Ammon's horn (tissue), 1 donor: ENCODE measurements at places on chromosomes 16 and 17.
A peak's percentile ranks its signal among the peaks of the same experiment; 100 is the strongest.

DNA sequence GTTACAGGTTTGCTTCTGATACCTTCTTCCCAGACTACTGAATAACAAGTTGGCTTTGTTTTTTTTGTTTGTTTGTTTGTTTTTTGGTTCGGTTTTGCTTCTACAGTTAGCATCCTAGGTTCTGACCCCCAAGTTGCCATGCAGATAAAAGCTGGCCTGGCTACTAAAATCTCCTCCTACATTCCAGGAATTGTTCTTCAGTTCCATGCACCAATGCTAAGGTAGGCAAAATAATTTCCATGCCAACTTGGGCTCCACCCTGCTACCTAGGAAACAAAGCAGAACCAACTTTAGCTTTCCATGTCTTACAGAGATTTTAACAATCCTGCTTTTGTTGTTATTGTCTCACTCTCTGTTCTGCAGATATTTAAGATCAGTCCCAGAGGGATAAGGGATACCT, 495.5 kb upstream of the SOX9 start:
- no peak for DNase-seq

- DNase-seq: no peak
Observed at GRCh38 chr16:81447383-81448101, 2.9 kb downstream of the CMIP start.

DNA sequence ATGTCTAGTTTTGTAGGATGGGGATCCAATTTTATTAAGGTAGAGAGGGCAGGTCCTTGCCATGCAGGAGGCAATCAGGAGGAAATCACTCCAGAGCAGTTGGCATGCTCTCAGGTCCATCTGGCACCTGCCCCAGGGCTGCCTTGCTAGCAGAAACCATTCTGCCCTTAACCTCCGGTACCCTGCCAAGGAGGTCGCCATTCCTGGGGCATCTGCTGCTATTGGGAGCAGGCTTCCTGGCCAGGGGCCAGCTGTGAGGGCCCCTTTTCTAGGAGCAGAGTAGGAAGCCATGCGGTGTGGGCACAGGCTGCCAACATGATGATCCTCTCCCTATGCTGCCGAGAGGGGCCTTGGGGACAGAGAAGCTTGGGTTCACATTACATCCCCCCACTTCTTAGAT, 47.6 kb upstream of the MGAT5B start:
- DNase-seq: no peak

DNA sequence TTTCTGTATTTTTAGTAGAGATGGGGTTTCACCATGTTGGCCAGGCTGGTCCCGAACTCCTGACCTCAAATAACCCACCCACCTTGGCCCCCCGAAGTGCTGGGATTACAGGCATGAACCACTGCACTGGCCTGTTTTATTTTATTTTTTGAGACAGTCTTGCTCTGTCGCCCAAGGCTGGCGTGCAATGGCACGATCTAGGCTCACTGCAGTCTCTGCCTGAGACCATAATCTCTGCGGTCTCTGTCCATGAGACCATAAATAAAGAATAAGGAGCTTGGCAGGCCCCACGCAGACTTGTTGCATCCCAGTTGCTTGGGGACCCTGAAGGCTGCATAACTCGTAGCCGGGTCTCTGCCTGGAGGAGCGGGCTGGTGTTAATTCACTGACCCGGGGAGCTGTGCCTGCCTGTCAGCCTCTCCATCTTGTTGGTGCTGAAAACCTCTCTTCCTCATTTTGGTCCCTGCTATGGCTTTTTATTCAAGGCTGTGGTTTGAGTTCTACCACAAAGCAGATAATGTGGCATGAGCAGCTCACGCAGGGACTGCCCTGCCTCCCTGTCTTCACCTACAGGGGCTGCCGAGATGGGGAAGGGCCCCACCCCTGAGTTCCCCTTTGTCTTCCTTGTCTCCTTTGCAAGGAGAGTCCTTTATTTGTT, 82.1 kb downstream of the MSI2 start:
- DNase-seq: no peak

DNA sequence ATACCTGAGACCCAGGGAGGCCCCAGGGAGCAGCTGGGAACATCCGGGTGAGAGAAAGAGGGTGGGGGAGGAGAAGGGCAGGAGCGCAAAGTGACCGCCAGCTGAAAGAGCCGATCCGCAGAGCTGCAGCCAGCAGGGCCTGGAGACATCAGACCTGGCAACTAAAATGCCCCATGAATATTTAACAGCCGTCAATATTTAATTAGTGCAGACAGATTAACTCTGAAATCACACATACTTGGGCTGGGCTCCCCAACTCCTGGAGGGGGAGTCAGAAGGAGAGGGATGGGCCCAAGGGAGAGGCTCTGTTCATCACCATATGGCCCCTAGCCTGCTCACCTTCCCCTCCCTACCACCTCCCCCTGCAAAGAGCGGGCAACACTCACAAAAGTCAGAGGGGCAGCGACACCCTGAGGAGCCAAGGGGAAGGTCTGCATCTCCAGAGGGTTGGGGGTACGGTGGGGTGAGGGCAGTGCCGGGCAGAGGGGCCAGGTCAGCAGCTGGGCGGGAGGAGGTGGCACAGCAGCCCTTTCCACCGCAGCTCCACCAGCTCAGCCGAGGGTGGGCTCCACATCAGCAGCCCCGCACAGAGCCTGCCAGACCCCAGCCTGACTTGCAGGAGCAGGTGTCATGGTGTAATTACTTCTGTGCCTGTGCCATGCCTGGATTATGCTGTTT, 61.9 kb upstream of the CCL1 start:
- DNase-seq: no peak

GRCh38 chr17:10316801-10317542, 55.8 kb downstream of the MYH13 start:
- DNase-seq: peak; percentile 51
